ENCODE measurements at places on chromosomes 5 and 9.

DNA sequence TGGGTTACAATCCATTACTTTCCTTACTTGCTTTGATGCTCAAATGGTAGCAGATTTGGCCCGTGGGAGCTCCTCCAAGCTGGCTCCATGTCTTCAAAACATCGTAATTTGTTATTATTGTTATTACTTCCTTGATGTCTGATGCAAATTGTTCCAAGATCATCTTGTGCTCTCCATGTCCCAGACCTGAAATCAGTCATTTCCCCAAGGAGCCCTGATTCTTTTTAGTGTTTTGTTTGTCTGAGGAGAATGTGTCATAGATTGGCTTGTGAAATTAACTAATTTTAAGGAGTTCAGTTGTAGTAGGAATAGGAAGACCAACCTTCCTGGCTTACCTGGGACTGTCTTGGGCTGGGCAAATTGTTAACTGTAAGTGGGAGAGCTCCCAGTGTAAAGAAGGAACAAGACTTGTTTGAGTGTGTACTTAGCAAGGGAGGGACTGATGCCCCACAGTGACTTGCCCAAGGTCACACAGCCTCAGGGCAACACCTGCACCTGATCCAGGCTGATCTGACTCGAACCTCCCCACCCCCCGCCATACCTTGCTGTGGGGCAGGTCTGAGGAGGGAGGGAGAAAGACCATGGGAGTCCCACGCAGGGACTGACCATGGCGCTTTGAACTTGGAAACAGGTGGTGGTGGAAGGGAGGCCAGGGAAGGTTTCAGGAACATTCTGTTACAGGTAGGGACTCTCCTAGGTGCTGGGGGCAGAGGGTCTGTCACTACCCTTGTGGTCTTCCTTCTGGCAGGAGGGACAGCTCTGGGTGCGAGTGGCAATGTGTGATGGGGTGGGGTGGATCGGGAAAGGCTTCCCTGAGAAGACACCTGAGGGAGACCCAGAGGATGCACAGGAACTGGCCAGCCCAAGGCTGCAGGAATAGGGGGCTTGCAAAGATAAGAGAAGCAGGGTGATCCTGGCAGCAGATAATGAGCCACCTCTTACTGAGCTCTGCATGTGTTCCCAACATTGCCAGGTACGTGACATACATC, 2.7 kb upstream of the BICD2 start:
- DNase-seq: no peak

GRCh38 chr9:99811172-99811571, 10.5 kb upstream of the NR4A3 start:
- DNase-seq: no peak

DNA sequence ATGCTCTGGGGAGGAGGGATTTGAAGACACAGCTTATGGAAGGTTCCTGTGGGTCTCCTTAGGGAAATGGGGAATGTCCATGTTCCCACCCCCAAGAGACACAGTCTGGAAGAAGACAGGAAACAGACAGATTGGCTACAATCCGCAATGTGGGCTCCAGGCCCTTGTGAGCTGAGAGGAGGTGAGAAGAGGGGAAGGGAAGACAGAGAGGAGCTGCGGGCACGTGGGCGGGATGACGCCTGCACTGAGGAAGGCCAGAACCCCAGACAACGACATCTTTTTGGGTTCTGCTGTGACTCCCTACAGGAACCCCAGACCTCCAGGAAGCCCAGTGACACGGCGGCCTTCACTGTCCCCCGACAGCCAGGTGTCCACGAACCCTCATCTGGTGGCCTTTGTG, 29.9 kb upstream of the NKD2 start:
- no peak for DNase-seq

DNA sequence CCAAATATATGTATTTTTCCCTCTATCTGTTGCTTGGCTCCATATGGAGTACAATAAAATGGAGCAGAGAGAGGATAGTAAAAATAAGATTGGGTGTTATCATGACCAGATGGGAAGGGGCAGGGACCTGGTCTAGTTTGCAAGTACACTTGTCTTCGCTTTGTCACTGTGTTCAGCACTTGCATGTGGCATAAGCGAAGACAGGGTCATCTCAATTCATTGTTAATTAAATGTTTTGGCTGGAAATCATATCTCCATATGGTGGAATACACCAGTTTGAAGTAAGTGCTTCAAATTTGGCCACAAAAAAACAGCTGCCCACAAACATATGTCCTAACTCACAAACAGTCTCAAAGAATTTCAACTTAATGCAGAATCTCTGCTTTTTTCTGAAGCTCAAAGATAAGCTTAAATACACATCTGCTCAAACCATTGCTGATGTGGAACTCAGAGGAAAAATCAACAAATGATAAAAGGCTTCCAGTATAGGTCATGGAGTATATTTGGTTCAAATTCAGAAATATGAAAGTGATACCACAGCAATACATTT, 865.4 kb downstream of the TLE4 start:
- DNase-seq: no peak

DNA sequence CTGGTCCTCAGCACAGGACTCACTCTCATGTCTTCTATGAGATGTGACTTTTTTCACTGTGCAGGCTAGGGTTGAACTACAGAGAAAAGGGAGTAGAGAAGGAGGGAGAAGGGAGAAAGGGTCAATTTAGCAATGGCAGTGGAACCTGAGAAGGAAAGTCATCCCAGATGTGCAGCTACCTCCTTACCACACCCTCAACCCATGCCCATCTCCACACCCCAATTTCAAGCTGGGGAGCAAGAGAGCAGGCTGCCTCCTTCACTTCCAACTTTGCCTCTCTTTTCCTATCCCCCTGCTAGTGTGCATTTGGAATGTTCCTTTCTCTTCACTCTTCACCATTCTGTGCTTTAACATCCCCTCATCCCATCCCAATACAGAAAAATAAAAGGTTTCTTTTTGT, 163.5 kb upstream of the MAP3K1 start:
- DNase-seq: no peak

- DNase-seq: no peak
These were observed 74.0 kb downstream of the C9orf85 start for GRCh38 chr9:71985297-71985911.

DNA sequence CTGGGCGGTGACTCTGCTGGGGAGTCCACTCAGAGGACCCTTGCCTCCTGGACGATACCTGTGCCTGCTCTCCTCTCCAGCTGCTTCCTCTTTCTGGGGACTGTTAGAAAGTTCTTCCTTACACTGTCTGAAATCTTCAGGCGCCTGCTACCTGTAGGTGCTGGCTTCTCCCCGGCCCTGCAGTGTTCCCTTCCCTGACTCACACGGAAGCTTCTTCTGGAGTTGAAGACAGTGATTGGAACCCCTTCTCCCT, 562 bp downstream of the GSN start:
- no peak for DNase-seq

DNA sequence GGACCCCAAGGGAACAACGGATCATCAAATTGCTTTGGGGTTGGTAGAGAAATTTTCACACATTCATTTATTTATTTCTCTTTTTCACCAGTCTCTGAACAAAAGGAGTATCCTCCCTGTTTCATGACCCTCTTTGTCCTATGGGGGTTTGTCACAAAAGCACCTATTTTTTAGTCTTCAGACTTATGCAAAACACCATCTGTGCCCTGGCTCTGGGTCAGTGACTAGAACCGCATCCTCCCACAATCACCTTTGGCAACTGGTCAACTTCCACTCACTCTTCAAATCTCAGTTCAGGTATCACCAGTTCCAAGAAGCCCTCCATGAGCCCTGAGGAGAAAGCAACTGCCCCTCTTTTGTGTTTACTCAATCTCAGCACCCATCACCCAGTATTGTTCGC, 395.7 kb downstream of the CDK5RAP2 start:
- no peak for DNase-seq

DNA sequence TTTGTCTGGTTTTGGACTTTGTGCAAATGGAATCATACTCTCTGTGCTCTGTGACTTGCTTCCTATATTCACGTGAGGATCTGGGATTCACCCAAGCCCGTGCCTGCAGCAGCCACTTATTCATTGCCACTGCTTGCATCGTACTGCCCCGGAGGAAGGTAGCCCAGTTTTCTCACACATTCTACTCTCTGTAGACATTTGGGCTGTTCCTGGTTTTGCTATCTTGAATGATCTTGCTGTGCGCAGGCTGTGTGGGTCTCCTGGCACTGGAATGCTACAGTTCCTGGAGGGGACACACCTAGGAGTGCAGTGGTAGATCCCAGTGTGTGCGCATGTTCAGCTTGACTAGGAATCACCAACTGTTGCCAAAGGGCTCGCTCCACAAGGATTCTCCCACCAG, 99.2 kb upstream of the BOD1 start:
- DNase-seq: no peak

DNA sequence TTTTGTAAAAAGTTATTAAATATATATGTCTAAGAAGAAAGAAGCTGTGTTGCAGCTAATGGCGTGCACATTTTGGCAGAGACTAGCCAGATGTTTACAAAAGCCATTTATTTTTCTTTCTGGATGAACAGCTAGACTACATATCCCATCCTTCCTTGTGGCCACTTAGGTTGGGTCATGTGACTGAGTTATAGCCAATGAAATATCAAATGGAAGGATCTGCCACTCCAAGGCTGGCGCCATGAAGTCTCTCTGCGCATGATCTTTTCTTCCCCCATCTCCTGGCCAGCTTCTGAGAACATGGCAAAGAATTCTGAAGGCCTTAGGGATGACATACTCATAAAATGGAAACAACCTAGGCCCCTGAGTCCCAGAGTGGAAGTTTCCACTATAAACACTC, 244.2 kb upstream of the DAB2 start:
- DNase-seq: no peak

- no peak for DNase-seq
These were observed 1.2 kb upstream of the TJP2 start for GRCh38 chr9:69172895-69173294.

DNA sequence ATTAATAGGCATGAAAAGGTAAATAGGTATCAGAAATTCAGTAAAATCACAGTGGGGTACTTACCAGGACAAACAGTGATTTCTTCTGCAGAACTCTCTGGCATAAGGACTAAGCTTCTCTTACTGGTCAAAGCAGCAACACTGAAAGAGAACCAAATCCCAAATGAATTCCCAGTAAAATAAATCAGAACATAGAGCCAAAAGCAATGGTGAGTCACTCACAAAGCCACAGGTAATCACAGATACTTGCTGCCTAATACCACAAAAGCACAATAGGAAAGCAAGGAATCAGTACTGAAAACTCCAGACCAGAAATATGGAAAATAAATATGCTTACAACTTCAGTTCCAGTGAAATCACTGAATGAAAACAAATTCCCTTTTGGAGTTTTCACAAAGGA, 50.7 kb downstream of the UIMC1 start:
- no peak for DNase-seq

DNA sequence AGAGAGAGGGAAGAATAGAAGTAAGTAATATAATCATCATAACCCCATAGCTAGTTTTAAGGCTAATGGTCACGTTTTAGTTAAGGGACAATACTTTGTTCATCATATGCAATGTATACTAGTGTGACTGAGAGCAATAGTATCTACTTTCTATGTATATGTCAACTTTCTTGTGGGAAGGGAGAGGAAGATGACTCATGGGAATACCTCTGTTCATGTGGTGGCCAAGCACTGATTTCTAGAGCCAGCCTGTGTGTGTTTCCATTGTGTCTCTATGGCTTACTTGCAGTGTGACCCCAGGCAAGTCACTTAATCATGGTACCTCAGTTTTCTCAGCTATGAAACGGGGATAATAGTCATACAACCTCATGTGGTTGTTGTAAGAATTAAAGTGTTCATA, 639.6 kb downstream of the CETN3 start:
- no peak for DNase-seq

DNA sequence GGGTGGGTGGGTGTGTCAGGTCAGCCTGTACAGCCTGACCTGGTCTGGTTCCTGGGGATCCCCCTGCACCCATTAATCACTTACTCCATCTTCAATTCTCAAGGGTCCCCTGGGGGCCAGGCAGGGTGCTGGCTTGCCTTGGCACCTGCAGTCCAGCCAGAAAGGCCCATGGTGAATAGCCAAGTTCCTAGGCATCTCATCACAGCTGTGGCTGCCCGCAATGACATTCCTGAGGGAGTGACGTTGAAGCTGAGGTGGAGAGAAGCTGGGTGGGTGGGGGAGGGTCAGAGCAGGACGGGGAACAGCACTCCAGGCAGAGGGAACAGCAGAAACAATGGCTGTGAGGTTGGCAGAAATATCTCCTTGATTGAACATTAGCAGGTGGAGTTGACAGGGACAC, 10.6 kb downstream of the HMCN2 start:
- DNase-seq: no peak

DNA sequence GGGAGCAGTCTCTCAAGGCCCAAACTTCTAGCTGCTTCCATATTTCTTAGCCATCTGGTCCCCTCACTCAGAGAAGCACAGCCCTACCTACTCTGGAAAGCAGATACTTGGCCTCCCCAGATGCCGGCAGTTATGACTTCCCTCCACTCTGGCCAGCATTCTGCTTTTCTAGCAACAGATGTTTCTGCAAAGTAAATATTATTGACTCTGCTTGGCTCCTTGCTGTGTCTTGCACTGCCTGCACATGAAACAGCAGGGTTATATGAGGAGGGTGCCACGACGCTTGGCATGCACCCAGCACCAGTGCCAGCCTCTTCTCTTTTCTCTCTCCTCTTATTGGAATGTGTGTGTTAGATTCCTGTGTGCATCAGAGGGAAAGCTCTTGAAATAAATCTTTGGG, 99.7 kb downstream of the ARHGAP26 start:
- DNase-seq: no peak

GRCh38 chr5:88876714-88877113, 6.3 kb downstream of the MEF2C start:
- DNase-seq: no peak

DNA sequence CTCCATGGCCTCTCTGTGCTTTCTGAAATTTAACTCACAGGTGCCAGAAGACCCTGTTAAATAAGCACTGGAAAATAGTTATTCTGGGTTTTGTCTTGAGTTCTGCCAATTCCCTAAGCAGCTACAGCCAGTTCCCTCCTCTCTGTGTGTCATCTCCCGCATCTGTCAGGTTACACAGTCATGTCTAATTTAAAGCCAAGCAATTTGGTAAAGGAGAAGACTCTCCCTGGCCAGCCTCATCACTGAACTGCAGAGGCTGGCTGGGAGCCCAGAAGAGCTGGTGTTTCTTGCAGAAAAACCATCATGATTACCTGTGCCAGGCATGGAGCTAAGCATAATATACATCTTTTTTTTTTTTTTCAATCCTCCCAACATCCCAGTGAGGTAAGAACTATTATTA, 141.3 kb upstream of the ZNF366 start:
- no peak for DNase-seq

- no peak for DNase-seq
These were observed 37.9 kb downstream of the ADRB2 start for GRCh38 chr5:148864113-148864841.

- no peak for DNase-seq
These were observed 27.4 kb upstream of the F2RL1 start for GRCh38 chr5:76791461-76791860.

- no peak for DNase-seq
These were observed 37.8 kb downstream of the FAM78A start for GRCh38 chr9:131238402-131239021.

DNA sequence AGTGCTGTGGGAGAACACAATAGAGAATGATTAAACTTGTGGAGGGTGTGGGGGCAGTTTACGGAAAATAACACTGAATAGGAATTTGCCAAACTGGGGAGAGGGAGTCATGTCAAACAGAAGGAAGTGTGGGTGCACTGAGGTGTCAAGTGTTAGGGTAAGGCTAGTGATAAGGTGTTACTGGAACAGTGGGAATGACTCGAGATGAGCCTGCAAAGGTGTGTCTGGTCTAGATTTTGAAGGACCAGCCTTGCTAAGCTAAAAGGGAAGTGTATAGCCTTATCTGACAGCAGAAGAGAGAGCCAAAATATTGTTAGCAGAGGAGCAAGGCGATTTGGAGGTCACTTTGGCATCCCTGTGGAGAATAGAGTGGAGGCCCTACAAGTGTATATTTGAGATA, 4.2 kb downstream of the CNOT6 start:
- no peak for DNase-seq
